Spleen (tissue), 13 donors: ENCODE measurements at places on chromosomes 16 and 17. TPM values are rescaled to one million over a fixed set of nuclear protein-coding genes. Genes with fewer than 3 reads are reported as not detected.

- no peak overlapping the region for H3K4me3 ChIP-seq
- no peak overlapping the region for H3K27ac ChIP-seq
- no peaks in the 10 kb centered on the region for H3K36me3 ChIP-seq
- no peak for DNase-seq
Measured at GRCh38 chr16:35713762-35714650, 2254.6 kb downstream of the TP53TG3F start.

GRCh38 chr17:74866198-74866835 lies 6.5 kb downstream of the FDXR start:
- H3K27me3 ChIP-seq: peaks cover 15% of the 10 kb centered on the region
- peaks cover 90% of the 10 kb centered on the region for H3K4me1 ChIP-seq
- no peak for DNase-seq
- peaks cover 27% of the 10 kb centered on the region for H3K36me3 ChIP-seq
- no peak overlapping the region for H3K27ac ChIP-seq

Gene ZNF764
- total RNA-seq: 13.1 TPM

Gene HOXB1
- not detected for total RNA-seq
